ENCODE measurements at places on chromosomes 3 and 15.

DNA sequence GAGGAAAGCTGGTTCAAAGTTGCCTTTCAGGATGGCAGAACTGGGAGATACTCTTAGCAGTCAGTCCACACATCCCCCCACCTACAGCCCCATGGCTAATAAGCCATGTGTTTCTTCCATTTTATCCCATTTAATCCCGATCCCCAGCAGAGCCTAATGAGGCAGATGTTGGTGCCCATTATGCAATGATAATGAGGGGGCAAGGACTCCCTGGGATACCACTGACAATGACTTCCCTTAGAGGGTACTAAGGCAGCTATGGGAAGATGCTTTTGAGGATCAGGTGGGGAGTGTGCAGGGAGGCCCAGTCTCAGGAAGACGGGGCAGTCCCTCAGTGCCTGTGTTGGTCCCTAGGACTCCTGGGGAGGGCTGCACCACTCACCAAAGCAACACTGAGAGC, 43.8 kb upstream of the TBC1D21 start:
- no peak for DNase-seq

GRCh38 chr15:69648775-69649735, 196.4 kb downstream of the RPLP1 start:
- DNase-seq = no peak

DNA sequence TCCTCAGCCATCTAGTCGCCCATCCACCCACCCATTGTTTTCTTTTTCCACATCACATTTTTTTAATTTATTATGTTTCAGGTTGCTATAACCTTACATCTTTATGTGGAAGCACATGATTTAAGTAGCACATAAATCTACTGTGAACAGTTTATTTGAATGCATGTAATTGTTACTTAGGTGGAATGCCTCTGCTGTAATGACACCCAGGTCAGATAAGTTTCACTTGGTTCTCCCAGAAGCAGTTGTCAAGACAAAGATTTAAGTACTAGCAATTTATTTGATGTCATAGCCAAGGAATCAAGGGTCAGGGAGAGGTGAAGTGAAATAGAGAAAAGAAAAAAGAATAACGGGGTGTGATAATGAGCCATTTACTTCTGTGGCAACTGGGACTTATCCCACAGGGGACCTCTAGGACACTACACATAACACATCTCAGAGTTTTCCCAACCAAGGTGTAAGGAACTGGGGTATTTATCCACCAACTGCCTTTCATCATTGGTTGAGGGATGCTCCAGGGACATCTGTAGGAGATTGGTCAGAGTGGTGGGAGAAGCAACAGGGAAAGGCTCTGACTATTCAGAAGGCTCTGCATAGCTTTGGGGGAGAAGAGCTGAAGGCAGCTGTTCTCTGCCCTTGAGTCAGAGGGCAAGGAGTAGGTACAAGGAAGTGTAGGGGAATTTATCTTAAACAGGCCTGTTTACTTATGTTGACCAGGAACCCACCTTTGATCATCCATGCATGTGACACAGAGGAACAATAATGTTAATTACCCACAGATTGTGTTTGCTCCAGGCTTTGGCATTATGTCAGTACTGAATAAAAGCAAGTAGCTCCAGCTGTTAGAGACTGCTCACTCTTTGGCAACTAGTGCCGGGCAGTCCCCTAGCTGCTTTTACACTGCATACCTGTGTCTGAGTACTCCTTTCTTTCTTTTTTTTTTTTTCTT, 94.8 kb downstream of the CD200R1L start:
- DNase-seq = no peak

- DNase-seq = no peak
Measured at GRCh38 chr3:128280481-128281052, 127.3 kb downstream of the EEFSEC start.

DNA sequence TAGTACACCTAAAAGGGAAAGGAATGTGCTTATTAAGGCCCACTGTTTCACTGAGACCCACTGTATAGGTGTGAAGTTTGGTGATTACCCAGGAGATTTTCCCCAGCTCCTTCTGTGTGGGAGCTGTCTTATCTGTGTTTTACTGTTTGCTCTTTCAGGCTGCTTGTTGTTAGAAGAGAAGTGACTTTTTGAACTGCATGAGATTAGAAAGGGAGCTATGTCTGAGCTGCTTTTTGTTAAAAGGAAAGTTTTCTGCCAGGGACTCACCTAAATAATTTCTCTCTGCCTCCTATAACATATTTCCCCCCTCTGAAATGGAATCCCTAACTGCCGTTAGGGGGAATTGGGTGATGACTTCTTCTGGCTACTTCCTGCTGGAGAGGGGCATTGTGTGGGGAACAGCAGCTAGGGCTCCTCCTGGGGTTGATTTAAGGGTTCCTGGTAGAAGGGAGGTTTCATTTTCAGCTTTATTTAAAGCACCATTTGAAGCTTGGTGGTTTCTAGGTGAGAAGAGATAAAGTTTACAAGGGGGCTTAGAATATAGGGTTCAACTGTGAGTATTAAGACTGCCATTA, 77.1 kb upstream of the ATP11B start:
- DNase-seq = no peak

DNA sequence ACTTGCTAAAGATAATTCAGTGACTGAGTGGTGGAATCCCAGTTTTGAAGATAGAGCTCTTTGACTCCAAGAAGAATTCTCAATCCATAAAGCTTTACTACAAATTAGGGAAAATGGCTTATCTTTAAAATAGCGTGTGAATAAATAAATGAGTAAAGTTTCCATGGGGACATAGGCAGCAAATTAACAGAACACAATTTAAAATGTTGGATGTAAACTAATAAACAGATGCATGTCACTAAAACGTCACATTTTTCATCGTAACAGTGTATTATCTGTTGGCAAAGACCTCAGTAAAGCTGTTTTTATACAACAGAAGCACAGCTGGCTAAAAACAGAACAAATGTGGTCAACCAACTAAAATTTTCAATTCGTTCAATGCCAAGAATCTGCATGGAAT, 913.9 kb upstream of the CFAP20DC start:
- DNase-seq = no peak

GRCh38 chr15:101038327-101039003, 119.3 kb downstream of the LRRK1 start:
- no peak for DNase-seq

GRCh38 chr15:79192462-79193036, 90.0 kb upstream of the ANKRD34C start:
- no peak for DNase-seq

GRCh38 chr15:85479071-85479647, 98.8 kb downstream of the AKAP13 start:
- DNase-seq = no peak

GRCh38 chr15:27906802-27907201, 192.3 kb downstream of the OCA2 start:
- DNase-seq = no peak

- DNase-seq = no peak
Measured at GRCh38 chr3:170760174-170760526, 109.8 kb downstream of the RPL22L1 start.

Data from DMS 273 treated with DMSO at 0.1 percent for 48 hours (cell line).